Activated naive CD4-positive, alpha-beta T cell treated with anti-CD3 and anti-CD28 coated beads for 36 hours (primary cell): ENCODE measurements at places on chromosomes 5 and 9.

DNA sequence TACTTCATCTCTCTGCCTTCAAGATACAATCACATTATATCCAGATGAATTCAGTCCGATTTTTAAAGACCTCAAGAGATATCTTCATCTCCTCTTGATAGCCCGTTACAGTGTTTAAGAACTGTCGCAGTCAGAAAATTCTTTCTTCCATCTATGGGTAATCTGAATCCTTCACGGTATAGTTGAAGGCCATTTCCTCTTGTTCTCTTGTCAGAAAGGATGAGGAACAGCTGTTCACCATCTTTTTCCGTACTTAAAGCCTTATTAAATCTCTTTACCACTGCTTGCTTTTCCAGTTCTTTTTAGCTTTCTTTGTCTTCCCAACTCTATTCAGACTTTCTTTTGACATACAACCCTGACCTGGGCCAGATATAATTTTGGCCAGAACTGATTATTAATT, 121.8 kb downstream of the XRCC4 start:
- DNase-seq = no peak

- DNase-seq = no peak
These were observed 435.9 kb upstream of the DMAC1 start for GRCh38 chr9:8235489-8235888.

DNA sequence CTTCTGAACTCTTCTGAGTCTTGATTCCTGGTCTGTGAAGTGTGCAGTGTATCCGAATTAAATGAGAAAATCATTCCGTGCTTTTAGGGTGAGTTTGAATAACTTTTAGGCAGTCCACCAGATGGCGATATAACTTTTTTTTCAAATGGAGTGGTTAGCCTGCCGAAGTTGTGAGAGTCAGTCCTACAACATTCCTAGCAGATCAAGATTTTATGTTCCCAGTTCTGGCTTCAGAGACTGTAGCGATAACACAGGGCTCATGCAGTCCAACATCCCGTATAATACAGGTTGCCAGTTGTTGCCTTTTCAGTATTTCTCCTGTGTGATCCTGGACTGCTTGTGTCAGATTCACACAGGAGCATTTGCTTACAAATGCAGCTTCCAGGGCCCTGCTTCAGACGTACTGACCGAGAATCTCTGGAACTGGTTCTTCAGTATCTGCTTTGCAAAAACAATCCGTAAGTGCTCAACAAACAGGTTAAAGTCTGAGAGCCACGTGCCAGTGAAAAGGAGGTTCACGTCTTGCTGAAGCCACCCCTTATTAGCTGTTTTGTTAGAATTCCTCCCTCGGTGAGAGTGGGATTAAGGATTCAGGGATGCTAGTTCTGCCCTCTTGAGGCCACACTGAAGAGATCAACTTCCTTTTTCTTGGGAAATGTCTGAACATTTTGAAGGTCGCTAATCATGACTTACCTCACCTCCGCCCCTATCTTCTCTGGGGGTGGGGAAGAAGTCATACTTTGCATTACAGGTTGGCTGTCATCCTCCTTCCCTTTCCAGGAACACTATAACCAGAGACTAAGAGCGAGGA, 22.8 kb downstream of the SMIM3 start:
- DNase-seq = peak; percentile 31

DNA sequence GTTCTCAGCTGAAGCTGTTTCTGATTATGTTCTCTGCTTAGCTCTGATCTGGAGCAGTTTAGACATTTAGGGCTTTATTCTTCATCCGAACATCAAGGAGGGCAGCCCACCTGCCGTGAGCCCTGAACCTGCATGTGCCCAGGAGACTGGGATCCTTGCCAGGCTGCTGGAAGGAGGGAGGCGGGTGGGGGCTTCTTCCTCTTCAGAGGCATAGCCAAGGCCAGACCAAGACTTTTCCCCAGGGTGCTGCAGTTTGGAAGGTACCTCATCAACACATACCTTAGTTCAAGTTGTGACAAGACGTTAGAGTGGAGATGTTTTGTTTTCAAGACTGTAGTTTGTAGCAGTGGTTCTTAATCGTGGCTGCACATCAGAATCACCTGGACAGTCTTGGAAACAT, 64.9 kb downstream of the RALGPS1 start:
- DNase-seq = no peak

DNA sequence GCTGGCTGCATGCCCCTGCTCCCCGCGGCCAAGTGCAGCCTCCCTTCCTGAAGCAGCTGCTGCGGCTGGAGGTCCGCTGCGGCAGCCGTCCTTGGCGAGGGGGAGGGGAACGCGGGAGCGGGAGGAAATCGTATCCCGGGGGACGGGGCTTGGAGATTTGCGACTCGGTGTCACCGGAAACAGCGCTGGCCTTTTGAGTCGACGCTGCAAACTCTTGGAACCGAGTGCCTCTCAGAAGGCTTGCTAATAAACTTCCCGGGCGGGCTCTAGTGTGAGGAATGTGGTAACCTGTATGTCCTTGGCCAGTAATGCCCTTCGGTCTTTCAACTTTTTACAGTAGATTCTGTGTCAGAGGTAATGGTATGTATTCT, 82.7 kb downstream of the PTPDC1 start:
- no peak for DNase-seq

DNA sequence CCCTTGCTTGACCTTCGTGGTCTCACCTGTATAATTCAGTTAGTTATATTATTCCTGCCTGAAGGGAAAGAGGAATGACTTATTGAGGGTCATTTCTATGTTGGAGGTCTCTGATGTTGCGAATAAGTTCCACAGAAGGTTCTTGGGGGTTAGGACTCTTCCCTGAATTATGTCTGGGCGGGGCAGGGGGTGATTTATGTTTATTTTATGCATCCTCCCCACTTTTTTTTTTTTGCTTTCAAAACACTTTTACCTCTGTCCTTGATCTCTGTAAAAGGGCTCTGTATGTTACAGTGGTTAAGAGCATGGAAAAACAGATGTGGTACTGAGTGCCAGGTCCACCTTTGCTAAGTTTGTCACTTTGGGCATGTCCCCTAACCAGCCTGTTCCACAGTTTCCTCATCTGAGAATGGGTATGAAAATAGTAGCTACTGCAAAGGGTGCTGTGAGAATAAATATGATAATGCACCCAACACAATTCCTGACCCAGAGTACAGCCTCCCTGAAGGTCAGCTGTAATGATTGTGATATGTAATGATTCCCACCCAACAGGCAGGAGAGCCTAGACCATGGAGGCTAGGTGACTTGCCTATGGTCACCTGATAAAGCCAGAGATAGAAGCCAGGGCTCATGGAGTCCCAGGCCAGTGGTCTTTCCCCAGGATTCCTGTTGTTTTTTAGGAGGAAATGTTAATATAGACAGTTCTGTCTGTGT, 54.8 kb downstream of the SLC22A5 start:
- no peak for DNase-seq

DNA sequence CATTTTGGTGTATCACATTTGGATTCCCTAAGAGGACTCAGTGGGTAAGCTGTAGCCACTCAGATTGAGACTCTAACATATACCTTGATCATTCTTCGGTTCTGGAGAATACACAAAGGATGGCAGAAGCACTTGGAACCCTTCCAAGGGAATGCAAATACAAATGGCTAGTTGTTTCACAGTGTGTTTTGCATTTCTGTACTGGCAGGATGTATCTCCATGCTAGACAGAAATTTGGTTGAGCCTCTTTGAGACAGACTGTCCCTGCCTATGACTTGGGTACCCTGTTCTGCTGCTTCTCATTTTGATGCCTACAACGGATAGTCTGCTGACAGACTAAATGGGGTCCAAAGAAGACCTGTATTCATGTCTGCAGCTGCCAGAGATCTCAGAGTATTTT, 273.5 kb downstream of the TMEM38B start:
- DNase-seq = no peak

- no peak for DNase-seq
These were observed 5.9 kb downstream of the FBN2 start for GRCh38 chr5:128532127-128532526.

GRCh38 chr5:53445569-53445968, 34.9 kb upstream of the FST start:
- DNase-seq = no peak

- DNase-seq = no peak
These were observed 354.2 kb downstream of the ARL15 start for GRCh38 chr5:53956196-53956595.

DNA sequence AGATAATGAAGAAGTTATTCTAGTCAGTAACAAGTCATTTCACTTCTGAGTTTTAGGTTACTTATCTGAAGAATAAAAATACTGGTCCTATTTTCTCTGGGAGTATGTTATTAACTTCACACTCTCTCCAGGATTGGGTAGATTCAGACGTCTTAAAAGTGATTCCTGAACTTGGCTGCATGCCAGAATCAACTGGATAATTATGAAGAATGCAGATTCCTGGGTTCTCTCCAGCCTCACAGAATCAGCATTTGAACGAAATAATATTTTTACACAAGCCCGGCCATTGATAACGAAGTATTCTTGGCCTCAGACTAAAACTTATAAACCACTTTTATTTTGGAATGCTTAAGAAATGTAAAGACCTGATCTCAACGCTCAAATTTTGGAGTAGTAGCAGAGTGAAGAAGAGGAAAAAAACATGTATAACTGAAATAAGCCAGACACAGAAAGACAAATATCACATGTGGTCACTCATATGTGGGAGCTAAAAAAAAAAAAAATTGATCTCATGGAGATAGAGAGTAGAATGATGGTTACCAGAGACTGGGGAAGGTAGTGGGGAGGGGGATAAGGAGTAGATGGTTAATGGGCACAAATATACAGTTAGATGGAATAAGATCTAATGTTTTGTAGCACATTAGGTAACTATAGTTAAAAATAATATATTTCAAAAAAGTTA, 507.3 kb downstream of the ISL1 start:
- no peak for DNase-seq

DNA sequence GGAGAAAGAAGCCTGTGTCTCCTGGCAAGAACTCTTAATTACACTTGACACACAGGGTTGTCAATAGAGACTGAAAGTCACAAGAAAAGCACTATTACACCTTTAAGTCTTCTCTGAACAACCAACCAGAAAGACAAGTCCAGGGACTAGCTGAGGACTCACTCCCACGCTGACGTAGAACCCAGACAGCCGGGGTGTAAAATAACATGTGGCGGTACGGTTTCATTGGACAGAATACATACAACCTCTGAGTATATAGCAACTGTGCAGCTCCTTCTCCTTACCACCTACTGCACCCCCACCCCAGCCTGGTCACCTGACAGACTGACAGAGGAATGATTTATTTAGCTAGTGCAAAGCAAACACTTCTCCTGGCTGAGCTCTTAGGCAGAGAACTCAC, 103.4 kb upstream of the RASEF start:
- DNase-seq = no peak

DNA sequence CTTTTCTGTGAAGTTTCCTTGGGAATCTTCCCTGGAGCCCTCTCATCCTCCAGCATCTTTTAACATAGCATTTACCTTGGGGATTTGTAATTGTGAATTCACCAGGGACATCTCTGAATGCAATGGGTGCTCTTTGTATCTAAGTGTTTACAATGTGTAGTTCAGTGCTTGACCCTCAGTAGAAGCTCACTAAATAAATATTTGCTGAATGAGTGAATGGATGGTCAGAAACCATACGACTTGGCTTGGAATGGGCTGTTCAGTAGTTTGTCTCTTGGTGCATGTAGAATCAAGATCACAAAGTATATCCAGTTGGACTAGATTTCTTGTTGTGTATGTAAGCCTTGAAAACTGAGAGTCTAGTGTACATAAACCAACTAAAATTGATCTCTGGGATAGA, 81.8 kb upstream of the MEF2C start:
- no peak for DNase-seq

GRCh38 chr9:32427111-32427873, 42.8 kb downstream of the ACO1 start:
- DNase-seq = peak; percentile 6

GRCh38 chr5:55072666-55073065, 29.8 kb upstream of the GZMA start:
- DNase-seq = no peak
